ENCODE measurements at places on chromosomes 2 and 18.

- no peak for DNase-seq
These were observed 58.9 kb upstream of the LINC00305 start for GRCh38 chr18:64207820-64208219.

DNA sequence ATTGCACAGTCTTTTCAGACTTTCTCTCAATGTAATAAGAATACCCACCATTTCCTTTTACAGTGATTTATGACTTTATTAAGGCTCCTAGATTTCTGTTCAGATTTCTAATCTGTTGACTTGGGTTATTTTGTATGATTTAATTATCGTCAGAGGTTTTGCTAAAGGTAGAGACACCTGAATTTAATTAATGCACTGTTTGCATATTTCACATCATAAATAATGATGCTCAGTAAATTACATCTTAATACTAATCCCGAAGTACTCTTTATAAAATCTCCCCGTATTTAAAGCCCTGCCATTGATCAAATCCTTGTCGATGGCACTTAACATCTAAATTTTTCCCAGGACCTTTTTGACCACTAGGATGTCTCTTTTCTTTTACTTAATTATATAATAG lies 399.9 kb downstream of the MEIS1 start:
- DNase-seq: no peak

DNA sequence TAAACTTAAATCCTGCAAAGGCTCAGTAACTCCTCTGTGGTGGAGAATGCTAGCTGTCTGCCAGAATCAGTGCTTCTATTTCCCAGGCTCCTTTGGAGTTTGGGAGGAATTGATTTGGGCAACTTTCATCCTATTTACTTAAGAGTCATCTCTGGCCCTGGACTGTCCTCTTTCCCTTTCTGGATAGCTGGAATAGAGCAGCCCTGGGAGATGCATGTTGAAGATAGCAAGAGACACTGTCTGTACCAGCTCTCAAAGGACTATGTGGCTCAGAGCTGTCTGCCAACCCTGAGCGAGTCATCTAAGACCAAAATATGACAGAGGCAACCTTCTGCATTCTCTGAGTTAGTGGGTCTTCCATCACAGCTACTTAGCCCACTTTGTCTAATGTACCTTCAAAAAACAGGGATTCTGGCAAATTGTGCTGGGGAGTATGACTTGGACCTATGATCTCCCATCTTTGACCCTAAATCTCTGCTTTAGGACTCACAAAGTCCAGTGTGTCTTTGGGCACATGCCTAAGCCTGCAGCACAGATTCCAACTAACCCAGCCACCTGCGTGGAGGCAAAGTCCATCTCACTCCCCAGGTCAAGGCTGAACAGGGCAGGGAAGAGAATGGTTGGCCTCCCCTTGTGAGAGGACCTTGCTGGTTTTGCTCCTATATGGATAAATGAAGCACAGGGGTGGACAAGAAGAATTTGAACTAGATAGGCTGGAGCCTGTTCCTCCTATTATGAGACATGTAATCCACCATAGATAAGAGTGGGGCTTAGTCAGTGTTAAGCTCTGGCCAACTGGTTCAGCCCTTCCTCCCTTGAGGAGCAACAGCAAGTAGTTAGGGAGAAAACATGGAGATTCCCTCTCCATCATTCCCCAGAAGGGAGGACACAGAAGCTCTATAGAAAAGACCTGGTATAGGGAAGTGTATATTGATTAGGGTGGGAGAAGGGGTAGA lies 99.1 kb upstream of the PELI1 start:
- no peak for DNase-seq

GRCh38 chr2:224308272-224308911 lies 93.5 kb downstream of the FAM124B start:
- no peak for DNase-seq

DNA sequence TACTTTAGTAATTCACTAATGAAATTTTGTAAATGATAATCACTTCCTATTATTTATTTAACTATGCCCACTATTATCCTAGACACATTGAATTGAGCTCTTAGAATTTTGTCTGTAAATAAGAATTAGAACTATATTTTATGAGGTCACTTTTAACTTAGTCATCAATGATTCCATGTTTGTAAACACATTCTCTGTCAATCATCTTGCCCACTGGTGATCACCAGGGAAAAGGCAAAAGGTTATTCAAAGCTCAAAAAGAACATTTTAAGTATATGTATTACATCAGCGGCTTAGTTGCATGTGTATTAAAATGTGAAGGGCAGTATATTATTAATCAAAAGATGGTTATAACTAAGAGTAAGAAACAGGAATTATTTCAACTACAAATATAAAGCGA lies 25.2 kb downstream of the SCN9A start:
- no peak for DNase-seq

DNA sequence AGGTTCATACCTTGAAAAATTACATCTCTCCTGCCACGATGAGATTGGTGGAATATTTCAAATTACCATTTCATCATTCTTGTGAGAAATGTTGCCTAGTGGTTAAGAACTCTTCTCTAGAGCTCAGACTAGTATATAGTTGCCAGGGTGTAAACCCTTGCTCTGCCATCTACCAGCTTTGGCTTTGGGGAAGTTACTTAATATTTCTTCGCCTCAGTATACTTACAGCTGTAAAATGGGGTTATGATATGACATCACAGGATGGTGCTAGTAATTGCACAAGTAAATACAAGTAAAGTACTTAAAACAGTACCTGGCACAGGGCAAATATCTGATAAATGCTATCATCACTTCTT lies 1.5 kb downstream of the SPOPL start:
- DNase-seq: no peak

DNA sequence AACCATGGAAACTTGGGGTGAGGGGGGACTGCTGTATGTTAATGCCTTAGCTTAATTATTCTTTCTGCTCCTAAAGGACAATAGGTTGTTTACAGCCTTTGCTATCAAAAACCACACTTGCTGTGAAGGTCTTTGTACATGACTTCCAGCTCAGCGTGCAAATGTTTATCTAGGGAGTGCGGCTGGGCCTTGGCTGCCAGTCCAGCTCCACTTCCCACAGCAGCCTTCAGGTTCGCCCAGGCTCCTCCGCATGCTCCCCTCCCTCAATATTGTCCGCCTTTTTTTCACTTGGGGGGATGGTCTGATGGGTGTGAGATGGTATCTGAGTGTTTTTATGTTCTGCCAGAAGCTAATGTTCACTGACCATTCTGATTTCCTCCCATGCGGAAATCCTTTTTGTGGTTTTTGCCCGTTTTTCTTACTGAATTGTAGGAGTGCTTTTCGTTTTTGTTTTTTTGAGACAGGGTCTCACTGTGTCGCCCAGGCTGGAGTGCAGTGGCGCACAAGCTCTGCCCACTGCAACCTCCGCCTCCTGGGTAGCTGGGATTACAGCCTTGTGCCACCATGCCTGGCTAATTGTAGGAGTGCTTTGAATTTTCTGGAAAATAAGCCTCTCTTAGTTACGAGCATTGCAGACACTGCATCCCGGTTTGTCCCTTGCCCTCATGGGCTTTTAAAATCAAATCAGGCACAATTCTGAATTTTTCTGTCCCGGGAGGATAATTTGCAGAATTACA lies 28.8 kb downstream of the SH3BP4 start:
- DNase-seq: peak; percentile 68

DNA sequence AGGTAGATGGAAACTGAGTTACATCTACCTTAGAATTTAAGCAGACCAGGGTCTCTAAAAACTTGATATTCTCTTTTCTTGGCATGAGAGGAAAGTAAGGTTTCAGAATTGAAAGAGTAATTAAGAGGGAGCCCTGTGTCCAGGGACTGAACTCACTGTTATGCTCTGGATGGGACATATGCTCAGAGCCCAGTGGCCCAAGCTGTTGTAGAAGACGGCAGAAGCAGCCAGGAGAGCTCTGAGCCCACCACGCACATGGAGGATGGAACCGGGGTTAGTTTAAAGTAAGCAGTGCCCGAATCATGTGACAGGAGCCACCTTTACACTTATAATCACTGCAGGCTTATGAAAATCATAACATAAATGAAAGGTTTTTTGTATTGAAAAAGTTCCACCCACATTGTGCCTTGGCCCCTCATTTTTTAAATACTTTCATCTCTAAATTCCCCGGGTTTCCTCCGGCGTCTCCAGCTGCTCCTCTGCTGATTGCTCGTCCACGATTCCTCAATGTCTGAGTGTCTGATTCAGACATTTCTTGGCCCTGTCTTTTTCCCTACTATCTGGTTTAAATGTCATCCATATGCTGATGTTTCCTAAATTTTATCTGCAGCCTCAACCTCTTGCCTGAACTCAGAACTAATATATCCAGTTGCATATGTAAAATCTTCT lies 36.1 kb upstream of the SPTBN1 start:
- DNase-seq: no peak

DNA sequence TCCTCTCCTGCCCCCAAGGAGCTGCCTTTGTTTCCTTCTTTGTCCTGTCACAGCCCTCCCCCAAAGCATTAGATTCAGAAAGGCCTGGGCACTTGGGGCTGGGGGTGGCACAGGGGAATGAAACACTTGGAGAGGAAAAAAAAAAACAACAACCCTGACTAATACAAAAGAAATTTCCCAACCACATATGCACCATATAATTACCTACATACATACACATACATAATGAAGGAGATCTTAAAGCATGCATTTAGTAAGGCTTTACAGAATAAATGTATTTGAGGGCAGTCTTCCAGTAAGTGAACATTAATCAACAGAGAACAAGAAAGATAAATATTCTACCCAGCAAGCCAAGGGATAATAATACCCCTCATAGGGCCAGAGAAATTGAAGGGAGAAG lies 70.0 kb upstream of the PPP1CB start:
- no peak for DNase-seq

GRCh38 chr18:36419188-36419899 lies 121.8 kb downstream of the FHOD3 start:
- peak; percentile 71 for DNase-seq

- DNase-seq: no peak
These were observed 118.3 kb upstream of the NCK2 start for GRCh38 chr2:105626212-105626965.

GRCh38 chr2:35125871-35126270 lies 1229.7 kb upstream of the CRIM1 start:
- DNase-seq: no peak

DNA sequence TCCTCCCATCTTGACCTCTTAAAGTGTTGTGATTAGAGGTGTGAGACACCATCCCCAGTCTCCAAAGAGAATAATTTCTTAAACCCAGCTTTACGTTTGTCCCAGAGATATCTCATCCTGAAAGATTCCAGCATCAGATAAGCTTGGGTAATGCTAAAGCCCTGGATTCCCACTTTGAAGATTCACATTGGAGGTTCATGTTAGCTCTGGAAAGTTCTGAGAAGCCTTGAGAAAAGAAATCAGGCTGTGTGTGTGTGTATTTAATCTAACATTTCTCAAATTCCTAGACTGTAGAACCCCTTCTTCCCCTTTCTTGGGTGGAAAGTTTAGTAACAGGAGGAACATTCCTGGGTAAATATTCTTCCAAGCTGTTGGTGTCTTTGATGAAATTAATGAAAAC lies 18.0 kb downstream of the ZNF532 start:
- no peak for DNase-seq

DNA sequence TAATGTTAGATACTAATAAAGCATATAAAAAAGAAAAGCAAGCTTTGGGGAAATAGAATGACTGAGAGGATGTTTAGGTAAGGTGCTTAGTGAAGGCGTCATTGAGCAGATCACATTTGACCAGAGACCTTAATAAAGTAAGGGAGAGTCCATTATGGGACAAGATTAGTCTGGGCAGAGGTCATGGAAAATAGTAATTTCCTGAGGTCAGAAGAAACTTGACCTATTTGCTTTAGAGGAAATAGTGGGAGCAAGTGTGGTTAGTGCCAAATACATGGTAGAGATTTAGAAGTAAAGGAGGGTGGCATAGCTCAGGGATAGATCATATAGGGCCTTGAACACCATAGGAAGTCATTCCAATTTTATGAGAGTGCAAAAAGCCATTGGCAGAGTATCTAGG lies 24.5 kb upstream of the SLC8A1 start:
- DNase-seq: no peak

DNA sequence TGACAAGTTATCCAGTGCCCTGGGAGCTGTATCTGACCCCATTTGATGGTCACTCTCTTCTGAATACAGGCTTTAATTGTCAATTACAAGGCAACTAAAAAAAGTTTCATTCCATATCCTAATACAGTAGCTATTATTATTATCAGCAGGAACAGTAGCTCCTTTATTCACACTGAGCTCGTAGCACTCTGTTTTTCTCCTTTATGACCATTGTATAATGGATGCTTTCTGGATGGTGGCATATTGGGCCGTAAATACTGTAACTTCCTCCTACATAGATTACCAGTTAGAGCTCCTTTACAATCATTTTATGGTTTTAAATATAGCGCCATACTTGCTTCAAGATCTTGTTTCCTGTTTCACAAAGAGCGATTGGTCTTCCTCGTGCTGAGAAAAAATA lies 1040.3 kb downstream of the TSN start:
- DNase-seq: no peak

- DNase-seq: no peak
These were observed 92.8 kb upstream of the TTC39C start for GRCh38 chr18:23921716-23922285.

GRCh38 chr2:234287650-234288049 lies 209.2 kb downstream of the ARL4C start:
- DNase-seq: no peak

DNA sequence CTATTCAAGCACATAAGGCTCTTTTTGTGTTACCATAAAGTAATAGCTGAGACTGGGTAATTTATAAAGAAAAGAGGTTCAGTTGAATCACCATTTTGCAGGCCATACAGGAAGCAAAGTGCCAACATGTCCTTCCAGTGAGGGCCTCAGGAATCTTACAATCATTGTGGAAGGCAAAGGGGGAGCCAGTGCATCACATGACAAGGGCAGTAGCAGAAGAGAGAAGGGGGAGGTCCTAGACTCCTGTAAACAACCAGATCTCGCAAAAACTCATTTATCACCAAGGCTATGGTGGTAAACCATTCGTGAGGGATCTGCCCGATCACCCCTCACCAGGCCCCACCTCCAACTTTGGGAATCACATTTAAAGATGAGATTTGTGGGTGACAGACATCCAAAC lies 16.7 kb downstream of the DSG4 start:
- no peak for DNase-seq

- DNase-seq: no peak
These were observed 298.6 kb downstream of the CYP26B1 start for GRCh38 chr2:71849111-71849510.

DNA sequence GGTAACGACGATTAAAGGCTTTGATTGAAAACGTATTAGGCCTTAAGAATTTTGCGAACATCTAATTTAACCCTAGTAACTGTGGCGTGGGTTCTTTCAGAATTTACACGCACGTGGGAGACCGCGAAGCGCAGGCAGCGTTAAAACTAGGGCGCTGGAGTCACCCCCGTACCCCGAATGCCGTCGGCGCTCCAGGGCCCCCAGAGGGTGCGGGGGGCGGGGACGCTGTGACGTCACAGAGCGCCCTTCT lies 673 bp upstream of the SMCHD1 start:
- no peak for DNase-seq
